ENCODE measurements at places on chromosomes 2 and 18. TPM values are rescaled to one million over a fixed set of nuclear protein-coding genes. Genes with fewer than 3 reads are reported as not detected.

LTBP1 gene
- total RNA-seq, result 565 TPM

CFAP65 gene
- 0.03 TPM for total RNA-seq

ALPI gene
- not detected for total RNA-seq

TRIM43 gene
- not detected for total RNA-seq

CXCR4 gene
- 2.0 TPM for total RNA-seq

DCDC2C gene
- not detected for total RNA-seq

NEDD4L gene
- total RNA-seq, result 8.8 TPM

LYPD1 gene
- total RNA-seq, result 12.8 TPM

CHST10 gene
- total RNA-seq, result 6.0 TPM

OSR1 gene
- total RNA-seq, result 11.6 TPM

POTEC gene
- total RNA-seq, result under 0.01 TPM

LOXHD1 gene
- not detected for total RNA-seq

CAMKMT gene
- total RNA-seq, result 7.4 TPM

SKOR2 gene
- total RNA-seq, result not detected

GLI2 gene
- 10.0 TPM for total RNA-seq

NOTO gene
- not detected for total RNA-seq

IL1RL1 gene
- total RNA-seq, result 40.2 TPM

PAX8 gene
- total RNA-seq, result 1.6 TPM

ASTL gene
- not detected for total RNA-seq

PHOSPHO2 gene
- 1.6 TPM for total RNA-seq

DUSP19 gene
- total RNA-seq, result 4.3 TPM

TYMS gene
- total RNA-seq, result 22.9 TPM

G6PC2 gene
- not detected for total RNA-seq

CAPN14 gene
- total RNA-seq, result 0.26 TPM

SP5 gene
- total RNA-seq, result not detected

POTEJ gene
- not detected for total RNA-seq

ANKRD30B gene
- 0.73 TPM for total RNA-seq

GAL3ST2 gene
- total RNA-seq, result 0.46 TPM

FHOD3 gene
- 7.0 TPM for total RNA-seq

ST8SIA5 gene
- total RNA-seq, result not detected

CTIF gene
- total RNA-seq, result 49.8 TPM
